Stimulated activated CD8-positive, alpha-beta memory T cell treated with anti-CD3 and anti-CD28 coated beads, Interleukin-15, amount 100 ng/mL, for 24 hours (primary cell): ENCODE measurements at places on chromosomes 7 and 10.

GRCh38 chr10:8073691-8074416, 19.4 kb downstream of the GATA3 start:
- DNase-seq: no peak

- DNase-seq: no peak
Observed at GRCh38 chr7:107002126-107002525, 42.4 kb upstream of the PRKAR2B start.

GRCh38 chr7:126803060-126803665, 449.6 kb downstream of the GRM8 start:
- DNase-seq: no peak

GRCh38 chr7:41692251-41692650, 10.6 kb downstream of the INHBA start:
- DNase-seq: no peak

GRCh38 chr7:17369691-17370426, 71.4 kb downstream of the AHR start:
- no peak for DNase-seq

DNA sequence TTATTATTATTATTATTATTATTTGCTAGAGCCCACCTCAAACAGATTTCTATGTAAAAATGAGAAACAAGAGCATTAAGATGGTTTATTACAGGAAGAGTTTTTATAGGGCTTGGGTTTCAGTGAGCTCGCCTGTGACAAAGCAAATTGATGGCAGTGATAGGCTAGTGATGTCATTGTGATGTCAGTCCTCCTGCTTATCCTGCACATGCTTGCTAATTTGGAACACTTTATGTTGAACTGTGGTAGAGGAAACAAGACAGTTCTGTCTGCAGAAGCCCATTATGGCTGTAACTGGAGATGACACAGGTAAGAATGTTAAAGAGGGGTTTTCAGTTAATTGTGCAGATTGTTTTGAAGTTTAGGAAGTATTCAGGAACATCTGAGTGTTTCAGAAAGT, 68.3 kb downstream of the CREM start:
- DNase-seq: no peak

DNA sequence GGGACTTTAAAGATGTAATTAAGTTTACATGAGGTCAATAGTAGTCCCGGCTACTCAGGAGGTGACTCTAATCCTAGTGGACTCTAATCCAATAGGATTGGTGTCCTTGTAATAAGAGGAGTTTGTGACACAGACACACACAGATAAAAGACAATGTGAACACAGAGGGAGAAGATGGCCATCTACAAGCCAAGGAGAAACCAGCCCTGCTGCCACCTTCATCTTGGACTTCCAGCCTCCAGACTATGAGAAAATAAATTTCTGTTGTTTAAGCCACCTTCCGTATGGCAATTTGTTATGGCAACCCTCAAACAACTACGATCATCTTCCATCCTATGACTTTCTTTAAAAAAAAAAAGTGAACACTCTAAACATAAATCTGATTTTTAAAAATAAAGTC, 116.3 kb downstream of the ALOX5 start:
- DNase-seq: no peak

DNA sequence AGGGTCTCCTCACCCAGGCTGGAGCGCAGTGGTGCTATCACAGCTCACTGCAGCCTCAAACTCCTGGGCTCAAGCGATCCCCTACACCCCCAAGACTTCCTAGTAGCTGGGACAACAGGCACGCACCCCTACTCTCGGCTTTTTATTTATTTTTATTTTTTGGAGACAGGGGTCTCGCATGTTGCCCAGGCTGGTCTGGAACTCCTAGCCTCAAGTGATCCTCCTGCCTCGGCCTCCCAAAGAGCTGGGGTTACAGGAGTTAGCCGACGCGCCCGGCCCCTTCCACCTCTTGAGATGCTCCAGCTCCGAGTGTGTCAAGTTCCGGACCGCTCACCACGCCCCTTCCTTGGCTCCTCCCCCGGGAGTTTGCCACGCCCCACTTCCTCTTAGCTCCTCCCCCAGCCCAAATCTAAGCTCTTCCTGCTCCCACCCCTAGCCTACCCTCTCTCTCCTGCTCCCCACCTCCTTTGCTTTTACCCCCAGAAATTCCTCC, 6.3 kb downstream of the NAT16 start:
- DNase-seq: no peak

DNA sequence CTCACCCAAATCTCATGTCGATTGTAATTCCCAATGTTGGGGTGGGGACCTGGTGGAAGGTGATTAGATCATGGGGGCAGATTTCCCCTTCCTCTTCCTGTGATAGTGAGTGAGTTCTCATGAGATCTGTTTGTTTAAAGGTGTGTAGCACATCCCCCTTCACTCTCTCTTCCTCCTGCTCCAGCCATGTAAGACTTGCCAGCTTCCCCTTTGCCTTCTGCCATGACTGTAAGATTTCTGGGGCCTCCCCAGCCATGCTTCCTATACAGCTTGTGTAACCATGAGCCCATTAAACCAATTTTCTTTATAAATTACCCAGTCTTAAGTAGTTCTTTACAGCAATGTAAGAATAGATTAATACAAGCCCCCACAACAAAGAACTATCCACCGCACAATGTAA, 109.9 kb upstream of the JAZF1 start:
- no peak for DNase-seq

DNA sequence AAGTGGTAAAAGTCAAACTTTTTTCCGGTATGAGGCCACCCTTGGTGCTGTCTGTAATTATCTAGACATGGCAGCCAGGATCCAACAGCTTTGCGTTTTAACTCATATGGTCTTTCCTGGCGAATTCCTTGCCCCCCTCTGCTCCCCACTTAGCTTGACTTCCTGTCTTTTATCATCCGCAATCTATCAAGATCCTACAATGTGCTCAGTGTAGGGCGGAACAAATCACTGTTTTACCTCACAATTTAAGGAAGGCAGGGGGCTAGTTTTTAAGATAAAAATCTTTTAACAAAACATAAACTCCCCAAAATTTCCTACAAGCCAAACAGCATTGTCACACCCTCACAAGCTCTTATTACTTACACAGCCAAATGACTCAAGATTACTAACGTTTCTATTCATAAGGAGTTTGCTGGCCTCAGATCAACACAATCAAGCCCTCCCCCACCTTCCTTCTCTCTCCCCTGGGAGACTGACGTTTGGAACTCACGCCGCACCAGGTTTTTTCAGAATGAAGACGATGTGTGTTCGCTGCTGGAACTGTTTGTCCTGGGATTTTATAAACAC, 1.3 kb upstream of the CDK14 start:
- no peak for DNase-seq

DNA sequence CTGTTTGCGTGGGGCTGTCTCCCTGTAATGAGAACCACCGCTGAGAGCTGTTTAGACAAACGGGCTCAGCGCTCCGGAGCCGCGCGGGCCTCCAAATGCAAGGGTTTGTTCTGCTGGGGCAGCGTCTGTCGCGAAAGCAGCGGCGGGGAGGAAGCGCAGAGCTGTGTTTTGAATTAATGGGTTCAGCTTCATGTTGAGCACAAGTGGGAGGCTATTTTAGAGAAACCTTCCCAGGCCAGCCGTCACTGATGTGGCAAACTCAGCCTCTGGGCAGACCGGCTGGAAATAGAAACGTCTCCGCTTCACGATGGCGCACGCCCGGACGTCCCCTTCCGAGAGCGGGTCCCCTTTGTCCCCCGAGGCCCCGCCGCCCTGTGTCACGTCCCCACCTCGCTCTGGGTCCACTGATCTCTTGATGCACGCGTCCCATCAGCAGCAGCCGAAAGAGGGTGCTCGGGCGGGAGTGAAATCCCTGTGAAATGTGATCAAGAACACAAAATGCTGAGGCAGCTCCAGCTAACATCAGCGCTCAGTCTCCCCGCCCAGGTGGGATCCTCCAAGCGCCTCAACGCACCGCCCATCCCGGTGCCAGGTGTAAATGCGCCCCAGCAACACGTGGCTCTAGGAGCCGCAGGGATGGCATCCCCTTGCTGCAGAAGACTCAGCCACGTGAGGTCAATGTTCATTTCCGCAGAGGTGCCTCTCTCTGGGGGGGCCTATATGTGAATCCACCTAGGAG, 44.9 kb downstream of the BAMBI start:
- DNase-seq: no peak
